Urinary bladder (tissue), 4 donors: ENCODE measurements at places on chromosomes 1 and 21. TPM values are rescaled to one million over a fixed set of nuclear protein-coding genes. Genes with fewer than 3 reads are reported as not detected.
A peak's percentile ranks its signal among the peaks of the same experiment; 100 is the strongest.

DNA sequence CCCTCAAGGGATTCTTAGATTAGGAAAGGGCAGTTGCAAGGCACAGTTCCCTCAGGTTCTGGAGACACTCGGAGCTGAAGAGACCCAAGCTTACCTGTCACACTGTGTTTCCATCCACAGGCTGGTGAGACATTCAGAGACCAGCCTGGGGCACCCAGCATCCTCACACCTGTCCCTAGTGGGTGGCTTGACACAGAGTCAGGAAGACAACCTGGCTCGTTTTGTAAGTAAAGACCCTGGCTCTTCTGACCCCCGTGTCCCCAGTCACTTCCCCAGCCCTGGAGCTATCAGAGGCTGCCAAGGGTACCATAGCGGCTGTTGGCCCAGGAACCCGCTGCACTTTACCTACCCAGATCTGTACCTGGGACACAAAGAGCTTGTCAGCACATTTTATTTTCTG is 409.8 kb downstream of the MATN1 start:
- no peak for DNase-seq

- DNase-seq: no peak
These were observed at the start of gene RASSF5 for GRCh38 chr1:206507284-206508129. Gene RASSF5, plus strand, starts transcription at chr1:206507531. Its CDS starts 72 bp downstream, at chr1:206507603.

DNA sequence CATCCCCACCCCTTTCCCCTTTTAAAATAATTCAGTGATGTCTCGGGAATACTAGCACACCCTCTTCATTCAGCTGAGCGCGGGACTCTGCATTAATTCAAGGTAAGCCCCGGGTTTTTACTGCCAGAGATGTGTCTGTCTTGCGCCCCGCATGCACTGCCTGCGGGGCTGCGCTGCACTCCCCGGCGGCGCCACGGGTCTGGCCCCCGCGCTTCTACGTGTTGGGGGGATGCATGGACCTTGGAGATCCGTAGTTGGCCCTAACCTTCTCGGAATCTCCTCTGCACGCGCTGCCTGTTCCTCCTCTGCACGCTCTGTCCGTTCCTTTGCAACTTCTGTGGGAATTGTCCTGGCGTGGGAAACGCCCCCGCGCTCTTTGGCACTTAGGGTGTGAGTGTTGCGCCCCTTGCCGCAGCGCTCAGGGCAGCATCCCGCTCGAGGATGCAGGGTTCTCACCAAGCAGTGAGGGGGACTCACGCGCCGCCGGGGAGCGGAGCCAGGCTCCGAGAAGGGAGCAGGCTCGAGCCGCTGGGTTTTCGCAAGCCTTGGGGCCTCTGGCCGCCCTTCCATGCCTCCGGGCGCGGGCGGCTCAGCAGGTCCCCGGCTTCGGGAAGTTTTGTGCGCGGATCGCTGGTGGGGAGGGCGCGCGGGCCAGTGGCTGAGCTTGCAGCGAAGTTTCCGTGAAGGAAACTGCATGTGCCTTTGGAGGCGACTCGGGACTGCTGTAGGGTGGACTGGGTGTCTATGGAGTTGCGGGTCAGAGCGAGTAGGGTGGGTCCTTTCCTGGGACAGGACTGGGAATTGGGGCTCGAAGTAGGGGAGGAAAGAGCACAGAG is 165.1 kb upstream of the CACNA1E start:
- DNase-seq: no peak

DNA sequence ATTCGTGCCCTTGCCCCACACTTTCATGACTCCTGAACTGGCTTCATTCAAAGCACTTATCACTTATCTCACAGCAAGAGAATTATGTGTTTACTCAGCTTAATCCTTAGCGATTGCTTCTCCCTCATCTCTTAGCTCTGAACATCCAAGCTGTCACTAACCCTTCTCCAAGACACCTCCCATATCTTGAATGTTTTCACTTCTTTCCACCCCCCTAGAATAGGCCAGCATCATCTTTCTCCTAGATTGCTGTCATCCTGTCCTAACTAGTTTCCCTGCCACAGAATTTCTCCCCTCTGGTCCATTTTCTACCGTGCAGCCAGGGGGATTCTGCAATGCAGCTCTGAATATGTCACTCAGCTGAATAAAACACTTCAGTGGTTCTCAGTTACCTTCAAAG is 68.6 kb upstream of the SPATA6 start:
- DNase-seq: no peak

- peak; percentile 50 for DNase-seq
These were observed 82.8 kb upstream of the ATP1A1 start for GRCh38 chr1:116290085-116290705.

GRCh38 chr1:31108861-31109260 is 43.3 kb upstream of the PUM1 start:
- DNase-seq: no peak

DNA sequence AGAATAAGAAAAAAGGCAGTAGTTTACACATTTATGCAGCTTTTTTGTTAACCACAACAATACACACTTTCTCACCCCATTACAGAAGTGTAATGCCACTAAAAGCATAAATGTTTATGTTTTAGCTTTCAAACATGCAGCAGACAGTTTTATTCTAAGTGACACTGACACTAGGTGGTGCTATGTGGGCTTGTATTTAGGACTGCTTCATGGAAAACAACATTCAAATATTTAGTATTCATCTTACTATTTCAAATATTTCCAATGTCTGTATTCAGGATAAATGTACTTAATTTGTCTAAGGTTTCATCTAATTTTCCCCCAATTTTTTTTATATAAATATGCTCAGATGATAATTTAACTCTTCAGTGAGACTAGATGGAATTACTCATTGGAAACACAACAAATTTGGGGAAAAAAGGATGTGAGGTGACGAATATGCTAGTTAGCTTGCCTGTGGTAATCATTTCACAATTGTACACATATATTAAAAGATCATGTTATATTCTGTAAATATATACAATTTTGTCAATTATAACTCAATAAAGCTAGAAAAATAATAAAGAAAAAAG is 71.4 kb downstream of the USP1 start:
- DNase-seq: no peak

- DNase-seq: no peak
These were observed 452.6 kb downstream of the PTBP2 start for GRCh38 chr1:97174039-97174704.

- DNase-seq: no peak
These were observed 54.3 kb downstream of the ADARB1 start for GRCh38 chr21:45128613-45129188.

DNA sequence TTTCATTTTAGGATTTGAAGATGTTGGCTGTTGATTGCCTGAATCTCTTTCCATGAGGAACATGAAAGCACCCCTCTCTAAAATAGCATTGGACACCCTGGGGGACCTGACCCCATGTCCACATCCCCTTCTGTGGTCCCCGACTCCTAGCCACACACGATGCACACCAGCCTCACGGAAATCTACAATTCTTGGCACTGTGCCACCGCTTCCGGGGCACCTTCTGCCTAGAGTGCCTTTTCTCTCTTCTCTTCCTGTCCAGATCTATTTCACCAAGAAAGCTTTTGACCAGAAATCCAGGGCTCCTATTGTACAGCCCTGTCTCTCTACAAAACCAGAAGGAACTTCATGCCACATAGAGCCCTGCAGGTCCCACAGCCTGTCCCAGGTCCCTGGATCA is 50.3 kb downstream of the MYSM1 start:
- no peak for DNase-seq

- DNase-seq: no peak
These were observed 96.0 kb downstream of the ERG start for GRCh38 chr21:38402291-38402690.

DNA sequence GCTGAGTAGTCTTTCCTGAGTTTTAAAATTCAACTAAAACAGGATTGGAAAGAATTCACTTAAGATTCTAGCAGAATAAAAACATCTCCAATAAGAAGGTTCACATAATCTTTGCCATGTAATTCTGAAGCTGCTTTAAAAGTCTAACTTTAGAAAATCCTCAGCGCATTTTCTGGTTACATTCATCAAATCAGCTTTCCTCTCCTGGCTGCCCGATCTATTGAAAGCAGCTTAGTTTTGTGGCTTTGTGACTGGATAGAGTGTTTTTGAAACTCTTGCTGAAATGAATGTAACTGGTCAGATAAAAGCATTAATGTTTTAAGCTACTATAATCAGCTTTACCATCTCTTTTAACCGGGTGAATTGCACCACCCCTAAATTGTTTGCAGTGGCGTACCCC is 66.8 kb downstream of the DOP1B start:
- DNase-seq: no peak

- DNase-seq: no peak
These were observed 197.5 kb downstream of the ZZZ3 start for GRCh38 chr1:77484926-77485325.

- DNase-seq: no peak
These were observed 105.1 kb upstream of the USP25 start for GRCh38 chr21:15624646-15625045.

GRCh38 chr1:107557095-107557494 is 407.9 kb downstream of the VAV3 start:
- no peak for DNase-seq

DNA sequence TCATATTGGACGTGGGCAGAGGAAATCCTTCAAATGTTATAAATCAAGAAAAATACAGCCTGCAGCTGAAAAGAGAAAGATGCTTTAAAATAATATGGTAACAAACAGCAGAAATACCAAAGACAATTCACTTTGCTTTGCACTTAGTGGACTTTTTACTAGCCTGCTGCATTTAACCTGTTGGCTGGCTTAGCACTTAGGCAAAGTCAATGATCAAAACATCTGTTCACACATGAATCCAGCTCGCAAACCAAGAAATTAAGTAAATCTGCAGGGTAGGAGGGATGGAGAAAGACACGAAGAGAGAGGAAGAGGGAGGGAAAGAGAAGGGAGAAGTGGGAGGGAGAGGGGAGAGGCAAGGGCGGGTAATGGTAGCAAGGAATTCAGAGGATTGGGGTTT is 103.6 kb upstream of the RAB4A start:
- DNase-seq: no peak

GRCh38 chr1:233962878-233963277 is 58.4 kb downstream of the SLC35F3 start:
- DNase-seq: no peak

- no peak for DNase-seq
These were observed 142.3 kb upstream of the LMO4 start for GRCh38 chr1:87186346-87186745.

GRCh38 chr1:149977345-149977744 is 33.2 kb downstream of the OTUD7B start:
- no peak for DNase-seq

PROX1 gene
- total RNA-seq: 15.9 TPM
